ENCODE measurements at places on chromosomes 4 and X.
A peak's percentile ranks its signal among the peaks of the same experiment; 100 is the strongest.

DNA sequence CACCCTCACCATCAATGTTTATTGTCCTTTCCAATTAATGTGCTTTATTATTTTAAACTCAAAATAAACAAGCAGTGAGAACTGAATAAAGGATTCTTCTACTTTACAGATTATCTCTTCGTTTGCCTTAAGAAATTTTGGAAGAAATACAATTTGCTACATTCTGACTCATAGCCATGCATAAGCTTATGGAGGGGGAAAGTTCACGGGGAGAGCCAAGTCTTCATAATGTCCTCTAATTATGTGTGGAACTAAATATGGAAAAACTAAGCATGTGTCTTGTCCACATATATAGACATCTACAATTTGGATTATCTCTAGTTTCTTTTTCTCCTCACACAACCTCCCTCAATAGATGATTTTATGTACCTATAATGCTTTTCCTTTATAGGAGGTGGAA is 17.5 kb downstream of the CXCL13 start:
- DNase-seq = no peak

DNA sequence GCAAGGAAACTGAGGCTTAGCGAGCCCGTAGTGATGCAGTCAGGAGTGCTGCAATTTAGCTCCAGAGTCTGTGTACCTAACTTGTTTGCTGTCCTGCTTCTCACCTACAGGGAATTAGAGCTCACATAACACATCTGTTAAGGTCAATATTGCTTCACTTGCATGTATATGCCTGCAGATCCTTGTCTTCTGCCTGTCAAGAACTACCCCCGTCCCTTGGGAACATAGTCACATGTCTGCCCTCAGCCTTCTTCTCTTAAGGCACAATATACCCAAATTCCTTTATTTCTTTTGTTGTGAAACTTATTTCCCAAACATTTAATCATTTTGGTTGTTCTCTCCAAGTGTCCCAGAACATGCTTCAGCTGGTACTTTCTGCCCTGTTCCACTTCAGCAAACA is 103.3 kb upstream of the LEF1 start:
- DNase-seq = no peak

GRCh38 chr4:56414135-56414670 is 21.2 kb downstream of the PPAT start:
- no peak for DNase-seq

GRCh38 chr4:340011-340410 is 2.4 kb downstream of the ZNF141 start:
- no peak for DNase-seq

DNA sequence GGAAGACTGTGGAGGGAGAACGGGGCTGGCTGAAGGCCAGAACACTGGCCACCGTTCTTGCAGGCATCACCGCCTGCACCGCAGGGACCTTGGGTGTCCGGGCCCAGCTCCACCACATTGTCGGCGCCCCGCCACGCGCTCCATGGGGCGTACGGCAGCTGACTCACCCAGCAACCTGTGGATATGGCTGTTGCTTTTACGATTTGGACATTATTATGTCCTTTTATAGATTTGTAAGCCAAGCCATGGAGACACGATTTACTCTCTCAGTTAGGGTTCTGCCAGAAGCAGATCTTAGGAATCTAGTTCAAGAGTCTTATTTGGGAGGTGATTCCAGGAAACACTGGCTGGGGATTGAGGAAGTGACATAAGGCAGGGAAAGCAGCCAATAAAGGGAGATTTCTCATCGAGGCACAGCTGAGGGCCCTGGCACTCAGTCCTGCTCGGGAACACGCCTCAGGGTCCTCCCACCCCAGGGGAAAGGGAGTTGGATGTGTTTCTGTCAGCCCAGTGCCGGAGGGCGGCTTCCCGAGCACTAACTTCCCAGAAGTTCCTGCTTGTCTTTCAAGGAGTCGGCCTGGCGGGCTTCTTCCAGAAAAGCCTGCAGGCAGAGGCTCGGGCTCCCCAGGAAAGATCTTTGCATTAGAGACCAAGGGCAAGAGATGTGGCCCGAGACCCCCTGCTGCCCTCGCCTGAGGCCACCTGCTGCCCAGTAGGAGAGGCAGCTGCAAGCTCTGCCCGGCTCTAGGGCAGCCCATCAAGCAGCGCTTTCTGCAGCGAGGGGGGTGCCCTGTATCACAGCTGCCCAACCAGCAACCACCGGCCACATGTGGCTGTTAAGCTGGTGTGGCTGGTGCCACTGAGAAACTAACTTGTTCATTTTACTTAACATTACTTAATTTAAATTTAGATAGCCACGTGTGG is 52.9 kb downstream of the CRMP1 start:
- no peak for DNase-seq

- DNase-seq = peak; percentile 8
Observed at GRCh38 chrX:55056820-55057674, 17.8 kb upstream of the PAGE2B start.

GRCh38 chr4:188987011-188987410 is 847.8 kb downstream of the TRIML1 start:
- DNase-seq = no peak

- no peak for DNase-seq
Observed at GRCh38 chr4:109390115-109390768, 43.4 kb upstream of the SEC24B start.

DNA sequence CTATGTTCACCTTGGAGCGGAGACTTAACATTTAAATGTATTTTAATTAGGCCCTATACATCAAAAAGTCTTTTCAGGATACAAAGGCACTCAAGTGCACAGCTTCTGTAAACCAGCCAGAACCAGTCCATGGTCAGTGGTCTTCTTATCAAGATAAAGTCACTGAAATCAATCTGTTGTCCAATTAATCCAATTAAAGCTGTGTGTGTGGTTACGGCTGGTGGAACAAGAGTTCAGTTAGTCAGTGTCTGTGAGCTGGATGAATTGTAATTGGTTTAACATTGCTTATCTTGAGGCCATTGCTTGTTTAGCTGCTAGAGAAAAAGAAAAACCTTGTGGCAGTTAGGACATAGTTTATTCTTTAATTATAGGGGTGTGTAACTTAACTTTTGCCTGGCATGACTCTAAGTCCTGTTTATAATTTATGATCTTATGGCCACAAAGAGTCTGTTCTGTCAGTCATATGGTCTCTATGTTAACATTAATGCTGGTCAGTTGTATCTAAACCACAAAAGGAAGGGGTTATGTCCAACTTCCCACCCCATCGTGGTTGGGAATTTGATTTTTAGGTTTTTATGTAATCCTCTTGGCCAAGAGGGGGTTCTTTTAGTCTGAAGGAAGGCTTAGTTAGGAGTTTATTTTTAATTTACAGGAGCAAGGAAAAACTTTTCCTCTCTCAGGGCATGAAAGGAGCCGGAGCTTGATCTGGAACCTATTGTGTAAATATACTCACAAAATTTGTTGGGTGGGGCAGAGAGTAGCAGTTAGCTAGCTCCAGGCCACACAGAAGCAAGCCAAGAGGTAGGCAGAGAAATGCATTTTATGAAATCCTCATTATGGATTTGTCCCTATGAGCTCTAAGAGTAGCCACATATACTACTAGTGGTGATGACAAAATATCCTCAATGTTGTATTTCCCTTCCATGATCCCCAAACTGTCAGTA is 665.7 kb upstream of the ACTRT1 start:
- no peak for DNase-seq

- no peak for DNase-seq
Observed at GRCh38 chr4:124874172-124874450, 161.6 kb upstream of the ANKRD50 start.

- no peak for DNase-seq
Observed at GRCh38 chrX:76184891-76185290, 12.0 kb downstream of the PBDC1 start.

GRCh38 chrX:119688911-119689321 is 4.1 kb downstream of the SEPTIN6 start:
- no peak for DNase-seq

GRCh38 chrX:38516196-38516774 is 45.1 kb upstream of the TSPAN7 start:
- no peak for DNase-seq

GRCh38 chrX:110373310-110373709 is 14.7 kb downstream of the RTL9 start:
- no peak for DNase-seq

GRCh38 chrX:25383196-25383595 is 367.4 kb upstream of the ARX start:
- DNase-seq = no peak

DNA sequence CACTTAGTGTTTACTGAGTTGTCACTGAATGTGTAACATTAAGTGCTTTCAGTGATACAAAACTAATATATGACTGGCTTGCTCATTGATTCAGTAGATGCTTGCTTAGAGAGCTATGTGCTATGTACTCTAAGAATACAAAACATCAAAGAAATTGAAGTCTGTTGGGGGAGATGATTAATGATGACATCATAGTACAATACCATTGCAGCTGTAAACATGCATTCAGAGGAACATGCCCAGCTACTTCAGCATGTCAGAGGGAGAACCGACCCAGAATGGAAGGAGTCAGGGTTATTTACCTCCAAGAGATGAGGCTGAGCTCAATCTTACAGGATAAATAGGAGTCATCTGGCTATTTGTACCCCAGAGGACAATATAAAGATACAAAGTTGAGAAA is 290.8 kb downstream of the TENM3 start:
- DNase-seq = no peak

- DNase-seq = no peak
Observed at GRCh38 chr4:85808864-85809263, 333.9 kb downstream of the ARHGAP24 start.

GRCh38 chr4:35166466-35166865 is 1077.8 kb downstream of the ARAP2 start:
- DNase-seq = no peak

DNA sequence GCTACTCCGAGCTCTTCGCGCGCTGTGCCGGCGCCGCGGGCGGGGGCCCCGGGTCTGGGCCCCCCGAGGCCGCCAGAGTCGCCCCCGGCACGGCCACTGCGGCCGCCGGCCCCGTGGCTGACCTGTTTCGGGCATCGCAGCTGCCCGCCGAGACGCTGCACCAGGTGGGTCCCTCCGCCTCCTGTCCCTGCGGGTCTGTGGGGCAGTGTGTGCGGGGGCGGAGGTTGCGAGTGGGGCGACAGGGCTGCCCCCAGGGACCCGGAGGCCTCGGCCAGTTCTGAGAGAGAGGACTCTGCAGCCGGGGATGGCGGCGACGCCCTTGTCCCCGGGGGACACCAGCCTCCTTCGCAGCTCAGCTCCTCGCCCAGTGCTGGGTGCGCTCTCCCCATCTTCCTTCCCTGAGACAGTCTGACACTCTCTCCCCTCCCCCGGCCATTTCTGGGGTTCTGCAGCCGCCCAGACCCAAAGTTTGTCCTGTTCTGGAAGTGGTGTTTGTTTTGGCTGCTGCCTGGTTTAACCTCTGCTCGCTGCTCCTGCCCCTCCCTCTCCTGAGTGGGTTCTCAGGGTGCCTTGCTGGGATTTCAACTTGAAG is 609 bp downstream of the REPS2 start:
- peak; percentile 3 for DNase-seq

- no peak for DNase-seq
Observed at GRCh38 chr4:162341533-162341932, 177.7 kb upstream of the FSTL5 start.

- peak; percentile 3 for DNase-seq
Observed at GRCh38 chr4:185640811-185641675, 105.7 kb upstream of the PDLIM3 start.

- DNase-seq = no peak
Observed at GRCh38 chrX:153881281-153881680, 4.7 kb downstream of the L1CAM start.

DNA sequence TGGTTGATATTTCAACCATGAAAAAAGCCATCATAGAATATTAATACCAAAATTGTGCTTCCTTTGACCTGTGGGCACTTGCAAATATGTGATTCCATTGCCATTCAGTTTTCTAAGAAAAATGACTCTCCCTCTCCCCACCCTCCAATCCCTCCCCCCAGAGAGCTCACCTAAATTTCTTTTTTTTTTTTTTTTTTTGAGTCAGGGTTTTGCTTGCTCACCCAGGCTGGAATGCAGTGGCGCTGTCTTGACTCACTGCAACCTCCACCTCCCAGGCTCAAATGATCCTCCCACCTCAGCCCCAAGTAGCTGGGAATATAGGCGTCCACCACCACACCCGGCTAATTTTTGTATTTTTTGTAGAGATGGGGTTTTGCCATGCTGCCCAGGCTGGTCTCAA is 47.0 kb downstream of the SNX25 start:
- no peak for DNase-seq

GRCh38 chr4:4182835-4183568 is 43.7 kb downstream of the OTOP1 start:
- DNase-seq = no peak

DNA sequence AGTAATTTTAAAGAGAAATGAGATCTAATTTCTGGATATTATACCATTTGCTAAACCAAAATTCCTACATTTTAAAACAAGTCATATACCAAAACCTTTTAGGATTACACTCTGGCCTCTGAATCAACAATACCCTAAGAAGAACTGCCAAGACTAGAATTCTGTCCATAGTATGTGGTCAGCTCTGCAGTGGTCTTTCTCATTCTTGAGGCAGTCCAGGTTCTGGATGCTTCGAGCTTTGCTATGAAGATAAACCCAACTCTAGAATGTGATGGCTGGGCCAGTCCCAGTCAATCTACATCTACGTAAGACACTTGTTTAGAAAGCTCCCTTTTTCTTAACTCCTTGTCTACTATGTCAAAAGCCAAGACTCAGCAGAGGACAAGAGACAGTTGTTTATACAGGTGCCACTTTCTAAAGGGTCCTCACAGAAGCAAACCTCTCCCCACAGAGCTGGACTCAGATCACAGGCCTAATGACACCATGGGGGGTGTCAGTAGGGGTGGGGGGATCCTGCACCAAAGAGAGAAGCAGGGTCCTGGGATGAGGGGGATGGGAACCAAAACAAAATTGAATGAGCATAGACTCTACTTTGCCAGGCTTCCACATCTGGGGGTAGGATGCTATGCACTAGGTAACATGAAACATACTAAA is 63.2 kb downstream of the SH3RF1 start:
- no peak for DNase-seq

- no peak for DNase-seq
Observed at GRCh38 chr4:7867191-7867590, 72.5 kb downstream of the AFAP1 start.

- no peak for DNase-seq
Observed at GRCh38 chr4:98314791-98315565, 53.8 kb downstream of the RAP1GDS1 start.

GRCh38 chr4:1409491-1410425 is 3.5 kb upstream of the NKX1-1 start:
- no peak for DNase-seq

GRCh38 chrX:112609631-112610030 is 70.1 kb downstream of the LHFPL1 start:
- no peak for DNase-seq

GRCh38 chr4:173532725-173533511 is 2.9 kb upstream of the HAND2 start:
- no peak for DNase-seq

GRCh38 chr4:176478076-176478475 is 158.3 kb downstream of the SPCS3 start:
- DNase-seq = no peak

All from T-helper 1 cell (primary cell).